GM10248 (cell line): ENCODE measurements at places on chromosomes 3 and 15.

GRCh38 chr3:171059978-171060377 is 33.5 kb upstream of the SLC2A2 start:
- no peak for DNase-seq

DNA sequence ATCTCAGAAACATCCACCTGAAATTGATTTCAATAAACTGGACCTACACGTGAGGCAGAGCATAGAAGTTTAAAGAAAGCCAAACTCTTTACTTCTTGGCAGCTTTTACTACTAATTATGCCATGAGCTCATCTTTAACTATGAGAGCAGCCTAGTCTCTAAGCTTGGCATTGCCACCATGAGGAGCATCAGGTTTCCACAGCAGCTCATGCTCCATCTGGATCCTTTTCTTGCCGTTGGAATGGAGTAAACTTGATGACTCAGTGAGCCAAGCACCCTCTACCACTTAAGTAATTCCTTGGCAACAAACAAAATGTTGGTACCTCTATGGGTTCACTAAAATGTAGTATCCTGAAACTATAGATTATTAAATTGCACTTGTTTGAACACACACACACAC is 583.2 kb downstream of the EPHA3 start:
- DNase-seq = no peak

DNA sequence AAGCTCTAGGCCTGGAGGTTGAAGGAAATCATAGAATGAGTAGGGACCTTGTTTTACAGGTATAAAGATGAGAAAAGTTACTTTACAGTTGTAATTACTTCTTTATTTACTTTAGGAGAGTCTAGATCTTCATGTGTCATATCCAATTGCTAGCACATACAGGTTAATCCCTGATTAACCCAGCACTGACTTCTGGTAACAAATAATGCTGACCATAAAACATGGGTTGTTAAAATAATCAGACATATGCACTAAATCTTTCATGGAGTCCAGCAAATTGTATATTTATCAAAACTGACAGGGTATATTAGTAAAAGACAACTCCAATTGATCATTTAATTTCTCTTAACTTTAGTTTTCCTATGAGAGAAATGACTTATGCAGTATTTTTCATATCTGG is 245.2 kb downstream of the NFKBIZ start:
- DNase-seq = no peak

- peak; percentile 53 for DNase-seq
Observed at GRCh38 chr15:58269455-58270414, 131.6 kb downstream of the AQP9 start.

DNA sequence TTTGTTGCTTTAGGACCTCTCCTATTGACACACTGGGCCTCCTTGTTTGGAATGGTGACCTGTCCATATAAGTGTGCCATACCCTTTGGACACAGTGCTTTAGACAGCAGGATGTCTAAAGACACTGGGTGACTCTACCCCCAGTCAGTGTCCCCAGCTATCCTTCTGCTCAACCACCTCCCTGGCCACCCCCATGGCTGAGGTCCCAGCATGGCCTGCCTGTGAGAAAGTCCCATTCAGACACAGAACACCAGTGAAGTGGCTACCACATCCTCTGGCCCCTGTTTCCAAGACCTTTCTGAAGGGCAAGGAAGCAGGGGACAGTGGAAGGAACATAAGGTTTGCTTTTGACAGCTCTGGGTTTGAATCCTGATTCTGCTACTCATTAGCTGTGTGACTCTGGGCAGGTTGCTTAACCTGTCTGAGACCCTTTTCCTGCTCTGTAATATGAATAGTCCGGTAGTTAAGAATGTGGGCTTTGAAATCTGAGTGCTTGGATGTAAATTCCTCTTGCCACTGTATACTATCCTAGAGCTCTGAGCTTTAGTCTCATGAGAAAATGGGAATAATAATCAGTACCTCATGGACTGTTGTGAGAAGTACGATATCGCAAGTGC is 6.3 kb upstream of the AP3S2 start:
- no peak for DNase-seq

DNA sequence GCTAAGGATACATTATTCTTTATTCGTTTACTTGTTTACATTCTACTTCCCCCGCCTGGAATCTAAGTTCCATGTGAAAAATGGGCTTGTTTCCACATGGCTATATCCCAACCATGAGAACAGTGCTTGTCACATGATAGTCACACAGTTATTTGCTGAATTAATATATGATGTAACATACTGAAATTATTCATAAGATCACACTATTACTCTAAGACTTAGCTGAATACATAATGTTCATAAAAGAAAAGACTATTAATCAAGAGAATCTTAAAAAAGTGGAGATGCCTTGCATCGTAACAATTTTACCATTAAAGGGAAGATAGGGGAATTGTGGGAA is 6.5 kb downstream of the PBRM1 start:
- no peak for DNase-seq
